ENCODE measurements at places on chromosomes 11 and 22.
A peak's percentile ranks its signal among the peaks of the same experiment; 100 is the strongest.

DNA sequence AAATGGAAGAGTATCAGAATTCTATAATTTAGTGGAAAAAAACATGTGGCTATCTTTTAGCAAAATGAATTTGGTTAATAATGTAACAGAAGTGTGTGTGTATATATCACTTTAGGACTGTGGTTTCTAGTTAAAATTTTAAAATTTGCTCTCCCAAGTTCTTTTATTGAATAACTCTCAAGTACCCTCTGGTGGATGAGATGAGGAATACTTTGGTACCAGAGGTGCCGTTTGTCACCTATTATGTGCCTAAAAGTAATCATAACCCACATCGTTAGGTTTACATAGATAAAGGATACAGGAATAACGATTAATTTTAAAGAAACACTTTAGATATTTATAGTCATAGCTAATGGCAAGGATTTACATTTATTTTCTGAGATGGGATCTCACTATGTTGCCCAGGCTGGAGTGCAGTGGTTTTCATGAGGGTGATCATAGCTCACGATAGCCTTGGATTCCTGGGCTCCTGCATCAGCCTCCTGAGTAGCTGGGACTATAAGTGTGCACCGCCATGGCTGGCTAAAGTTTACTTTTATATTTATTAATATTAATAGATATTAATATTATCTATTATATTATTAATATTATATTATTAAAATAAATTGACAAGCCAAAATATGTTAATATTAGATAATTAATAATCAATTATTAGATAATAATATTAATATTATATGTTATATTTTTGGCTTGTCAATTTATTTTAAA is 66.7 kb upstream of the CAPRIN1 start:
- no peak for DNase-seq

GRCh38 chr11:32385998-32386397 is 49.3 kb downstream of the WT1 start:
- DNase-seq, result peak; percentile 79

GRCh38 chr22:29798318-29798717 is 31.1 kb downstream of the UQCR10 start:
- no peak for DNase-seq

DNA sequence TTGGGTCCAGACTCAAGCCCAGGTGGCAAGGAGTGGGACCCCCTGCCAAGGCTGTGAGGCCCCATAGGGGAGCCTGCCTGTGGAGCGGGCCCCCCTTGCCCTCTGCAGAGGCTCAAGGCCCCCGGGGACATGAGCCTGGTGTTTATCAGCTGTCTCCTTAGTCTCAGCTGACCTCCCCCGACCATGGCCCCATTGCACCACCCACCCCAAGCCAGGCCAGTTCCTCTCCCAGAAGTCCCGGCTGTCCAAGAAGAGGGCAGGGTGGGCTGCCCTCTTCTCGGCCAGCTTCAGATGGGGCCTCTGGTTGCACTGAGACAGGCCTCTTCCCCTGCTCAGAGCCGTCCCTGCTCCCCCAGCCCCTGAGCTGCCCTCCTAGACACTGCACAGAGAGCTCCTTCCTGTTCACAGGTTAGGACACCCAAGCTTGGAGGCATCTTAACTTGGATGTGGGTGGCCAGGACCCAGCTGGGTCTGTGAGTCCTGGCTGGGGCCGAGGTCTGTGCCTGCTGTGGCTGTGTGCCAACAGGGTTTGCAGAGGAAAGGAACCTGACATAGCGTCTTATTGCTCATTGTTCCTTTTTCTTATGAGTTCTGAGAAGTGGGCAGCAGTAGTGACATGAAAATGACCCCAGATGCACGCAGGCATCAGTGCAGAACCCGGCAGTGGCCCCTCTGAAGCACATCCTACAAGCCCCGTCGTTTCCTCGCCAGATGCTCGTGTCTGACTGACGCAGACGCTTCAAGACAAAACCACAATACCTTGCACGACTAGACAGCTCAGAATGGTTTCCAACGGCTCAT is 5.4 kb downstream of the TRABD start:
- DNase-seq, result no peak

GRCh38 chr11:65651589-65652510 is 10.9 kb downstream of the RELA start:
- DNase-seq, result no peak

DNA sequence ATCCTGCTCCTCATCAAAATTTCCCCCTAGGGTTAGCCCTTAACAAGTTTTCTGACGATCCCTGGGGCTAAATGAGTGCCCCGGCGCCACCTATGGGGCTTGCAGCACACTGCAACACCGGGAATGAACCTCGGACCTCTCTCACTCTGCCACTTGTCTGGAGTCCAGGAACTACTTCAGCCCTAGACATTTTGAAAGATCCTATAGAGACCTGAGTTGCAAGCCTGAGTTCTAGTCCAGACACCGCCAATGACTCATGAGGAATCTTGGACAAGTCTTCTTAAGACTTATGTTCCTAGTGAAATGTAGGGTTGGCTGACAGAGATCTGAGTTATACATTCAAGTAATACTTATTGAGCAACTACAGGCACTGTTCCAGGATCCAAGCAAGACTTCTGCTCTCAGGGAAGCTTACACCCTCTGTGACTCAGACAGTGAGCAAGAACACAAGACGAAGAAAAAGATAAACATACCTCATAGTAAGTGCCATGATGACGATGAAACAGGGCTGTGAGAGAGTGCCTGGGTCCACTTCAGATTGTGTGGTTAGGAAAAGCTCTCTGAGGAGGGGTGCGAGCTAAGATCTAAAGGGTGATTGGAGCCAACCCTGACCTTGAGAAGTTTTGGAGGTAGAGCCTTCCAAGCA is 10.2 kb upstream of the STK33 start:
- no peak for DNase-seq

DNA sequence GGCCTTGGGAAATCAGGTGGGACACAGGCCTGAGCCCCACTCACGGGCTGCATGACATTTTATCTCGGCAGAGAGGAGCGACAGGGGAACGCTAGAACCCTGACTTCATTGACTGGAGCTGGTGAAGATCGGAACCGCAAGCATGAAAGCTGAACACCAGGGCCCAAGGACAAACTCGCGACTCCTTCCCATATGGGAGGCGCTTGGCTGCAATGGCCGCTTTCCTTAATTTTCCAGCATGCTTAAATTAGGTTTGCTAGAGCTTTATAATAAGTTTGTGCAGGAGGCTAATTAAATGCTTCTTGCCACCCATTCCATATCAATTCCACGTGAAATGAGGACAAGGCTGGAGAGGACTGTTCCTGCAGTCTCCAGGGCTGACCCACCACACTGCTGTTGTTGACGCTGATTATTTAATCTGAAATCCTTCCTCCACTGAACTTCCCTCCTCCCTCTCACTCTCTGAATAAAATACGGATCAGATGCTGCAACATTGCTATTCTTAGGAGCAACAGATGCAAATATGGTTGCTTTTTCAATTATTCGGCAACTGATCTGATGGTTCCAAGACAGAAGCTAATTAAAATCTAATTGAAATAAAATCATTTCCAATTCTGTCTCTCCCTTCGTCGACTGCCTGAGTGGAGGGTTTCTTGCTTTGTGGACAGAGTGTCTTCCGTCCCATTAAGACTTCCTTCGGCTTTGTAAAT is 692.9 kb downstream of the OPCML start:
- DNase-seq, result no peak

GRCh38 chr22:48373626-48374173 is 1454.0 kb downstream of the BRD1 start:
- DNase-seq, result no peak

- DNase-seq, result no peak
Observed at GRCh38 chr11:115764176-115764575, 260.0 kb upstream of the CADM1 start.

DNA sequence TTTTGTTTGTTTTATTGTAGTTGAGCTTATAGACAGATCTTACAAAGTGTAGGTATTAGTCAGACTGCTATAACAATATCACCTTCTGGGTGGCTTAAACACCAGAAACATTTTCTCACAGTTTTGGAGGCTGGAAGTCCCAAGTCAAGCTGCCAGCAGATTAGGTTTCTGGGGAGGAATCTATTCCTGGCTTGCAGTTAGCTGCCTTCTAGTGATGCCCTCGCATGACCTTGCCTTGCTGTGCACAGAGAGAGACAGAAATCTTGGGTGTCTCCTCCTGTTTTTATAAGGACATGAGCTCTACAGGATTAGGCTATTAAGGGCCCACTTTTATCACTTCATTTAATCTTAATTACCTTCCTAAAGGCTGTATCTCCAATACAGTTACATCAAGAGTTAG is 1635.2 kb downstream of the FAM181B start:
- DNase-seq, result no peak

DNA sequence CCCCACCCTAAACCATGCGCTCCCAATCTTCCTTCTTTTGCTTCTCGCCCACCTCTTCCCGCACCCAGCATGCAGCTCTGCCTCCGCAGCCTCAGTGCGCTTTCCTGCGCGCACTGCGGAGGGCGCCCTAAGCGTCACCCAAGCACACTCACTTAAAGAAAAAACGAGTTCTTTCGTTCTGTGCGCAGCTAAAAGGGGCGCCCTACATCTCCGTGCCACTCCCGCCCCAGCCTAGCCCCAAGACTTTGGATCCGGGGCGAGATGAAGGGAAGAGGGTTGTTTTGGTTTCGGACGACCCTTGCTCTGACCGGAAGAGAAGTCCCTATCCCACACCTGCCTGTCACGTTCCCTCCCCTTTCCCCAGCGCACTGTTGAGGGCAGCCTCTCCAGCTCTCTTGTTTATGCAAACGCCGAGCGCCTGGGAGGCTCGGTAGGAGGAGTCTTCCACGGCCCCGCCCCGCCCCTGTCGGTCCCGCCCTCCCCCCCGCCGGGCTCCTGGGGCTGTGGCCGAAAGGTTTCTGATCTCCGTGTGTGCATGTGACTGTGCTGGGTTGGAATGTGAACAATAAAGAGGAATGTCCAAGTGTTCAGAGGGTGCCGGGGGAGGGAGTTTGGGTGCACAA is 5.3 kb downstream of the VSIG2 start:
- peak; percentile 99 for DNase-seq

- DNase-seq, result no peak
Observed at GRCh38 chr22:47036352-47036751, 273.9 kb downstream of the TBC1D22A start.

- DNase-seq, result no peak
Observed at GRCh38 chr11:128493570-128493965, 93.8 kb downstream of the ETS1 start.

- DNase-seq, result no peak
Observed at GRCh38 chr11:47861728-47862127, 13.6 kb upstream of the NUP160 start.

GRCh38 chr22:30087611-30088010 is 7.3 kb downstream of the HORMAD2 start:
- no peak for DNase-seq
